ENCODE measurements at places on chromosomes 12 and 14.

DNA sequence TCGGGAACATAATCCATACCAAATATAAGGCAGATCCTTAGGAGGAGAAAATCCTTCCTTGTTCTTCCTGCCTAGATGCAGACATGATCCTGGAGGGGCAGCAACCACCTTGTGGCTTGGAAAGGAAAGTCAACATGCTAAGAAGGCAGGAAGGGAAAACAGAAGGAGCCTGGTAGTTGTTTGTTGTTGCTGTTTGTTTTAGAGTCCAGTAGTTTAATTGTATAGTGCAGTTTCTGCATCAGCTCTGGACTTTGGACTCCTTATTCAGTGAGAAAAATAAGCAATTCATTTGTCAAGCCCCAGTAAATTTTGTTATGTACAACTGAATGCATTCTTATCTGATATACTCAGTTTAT, 45.7 kb upstream of the APPL2 start:
- no peak for DNase-seq

GRCh38 chr12:126219139-126219538, 1153.9 kb downstream of the AACS start:
- DNase-seq = no peak

GRCh38 chr14:61643555-61643954, 51.8 kb upstream of the HIF1A start:
- DNase-seq = no peak

DNA sequence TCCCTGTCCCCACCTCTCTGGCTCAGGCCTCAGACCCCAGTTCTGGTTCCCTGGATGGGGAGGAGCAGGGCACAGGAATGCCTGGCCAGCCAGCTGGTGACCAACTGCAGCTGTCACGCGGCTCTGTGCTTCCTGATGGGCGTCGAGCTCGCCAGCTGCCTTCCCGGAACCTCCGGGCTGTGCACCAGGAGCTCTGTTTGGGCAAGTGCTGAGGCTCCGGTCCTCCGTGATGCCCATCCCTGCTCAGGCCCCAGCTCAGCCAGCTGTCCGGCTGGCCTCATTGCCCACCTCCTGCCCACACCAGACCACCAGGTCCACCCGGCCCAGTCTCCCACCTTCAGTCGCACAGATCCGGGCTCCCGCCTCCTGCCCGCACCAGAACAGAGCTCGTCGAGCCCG, 4.8 kb downstream of the IFFO1 start:
- no peak for DNase-seq

- DNase-seq = no peak
Measured at GRCh38 chr12:116174006-116174405, 103.5 kb downstream of the MED13L start.

DNA sequence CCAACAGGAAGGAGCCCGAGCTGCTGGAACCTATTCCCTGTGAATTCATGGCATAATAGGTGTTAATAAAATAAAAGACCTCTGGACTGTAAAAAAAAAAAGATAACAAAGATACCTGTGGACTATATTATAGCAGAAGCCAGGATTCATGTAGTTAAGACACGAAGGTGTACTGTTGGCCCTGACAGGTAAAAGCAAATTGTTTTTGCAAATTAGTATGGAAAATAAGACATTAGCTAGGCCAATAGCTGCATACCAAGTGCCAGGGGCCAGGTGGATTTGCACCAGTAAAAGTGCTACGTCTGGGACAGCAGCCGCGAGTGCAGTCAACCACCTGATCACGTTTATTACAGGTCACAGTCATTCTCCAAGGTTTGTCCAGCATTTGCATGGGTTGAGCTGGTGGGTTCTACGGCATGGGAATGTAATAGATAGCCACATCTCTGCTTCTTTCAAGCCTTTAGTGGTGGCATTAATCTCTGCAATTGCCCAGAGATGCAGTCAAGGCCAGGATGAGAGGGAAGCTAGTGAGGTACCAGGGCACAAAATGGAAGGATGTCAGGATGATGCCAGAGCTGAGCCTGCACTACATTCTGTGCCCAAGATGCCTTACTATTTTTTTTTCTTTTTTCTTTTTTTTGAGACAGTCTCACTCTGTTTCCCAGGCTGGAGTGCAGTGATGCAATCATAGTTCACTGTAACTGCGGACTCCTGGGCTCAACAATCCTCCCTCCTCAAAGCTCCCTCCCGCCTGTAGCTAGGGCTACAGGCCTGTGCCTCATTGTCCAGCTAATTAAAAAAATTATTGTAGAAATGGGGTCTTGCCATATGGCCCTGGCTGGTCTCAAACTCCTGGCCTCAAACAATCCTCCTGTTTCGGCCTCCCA, 26.3 kb downstream of the TNFAIP2 start:
- no peak for DNase-seq

GRCh38 chr12:77122661-77123060, 57.3 kb upstream of the E2F7 start:
- no peak for DNase-seq

DNA sequence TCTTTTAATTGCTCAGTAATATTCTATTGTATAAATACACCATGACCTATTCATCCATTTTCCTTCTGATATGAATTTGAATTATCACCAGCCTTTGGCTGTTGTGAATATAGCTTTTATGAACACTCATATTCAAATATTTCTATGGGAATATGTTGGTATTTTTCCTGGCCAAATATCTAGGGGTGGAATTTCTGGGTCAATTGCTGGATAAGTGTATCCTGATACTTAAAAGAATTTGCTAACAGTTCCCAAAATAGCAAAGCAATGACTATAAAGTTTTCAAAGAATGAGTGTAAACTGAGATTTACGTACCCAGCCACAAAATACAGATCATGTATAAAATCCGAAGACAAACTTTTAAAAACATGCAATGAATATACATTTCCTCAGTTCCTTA, 148.7 kb upstream of the CLEC14A start:
- no peak for DNase-seq

DNA sequence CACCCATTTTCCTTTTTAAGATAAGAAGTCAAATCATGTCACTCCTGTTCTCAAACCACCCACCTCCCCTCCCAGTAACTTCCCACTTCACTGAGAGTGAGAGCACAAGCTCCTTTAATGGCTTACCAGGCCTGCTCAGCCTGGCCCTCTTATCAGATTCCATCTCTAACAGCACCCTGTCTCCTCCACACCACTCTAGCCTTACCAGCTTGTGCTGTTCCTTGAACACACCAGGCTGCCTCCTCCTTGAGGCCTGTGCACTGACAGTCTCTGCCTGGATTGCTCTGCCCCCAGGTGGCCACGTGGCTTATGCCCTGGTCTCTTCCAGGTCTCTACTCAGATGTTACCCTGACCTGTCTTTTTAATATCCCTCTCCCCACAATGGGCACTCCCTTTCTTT, 40.1 kb upstream of the EVL start:
- DNase-seq = no peak

DNA sequence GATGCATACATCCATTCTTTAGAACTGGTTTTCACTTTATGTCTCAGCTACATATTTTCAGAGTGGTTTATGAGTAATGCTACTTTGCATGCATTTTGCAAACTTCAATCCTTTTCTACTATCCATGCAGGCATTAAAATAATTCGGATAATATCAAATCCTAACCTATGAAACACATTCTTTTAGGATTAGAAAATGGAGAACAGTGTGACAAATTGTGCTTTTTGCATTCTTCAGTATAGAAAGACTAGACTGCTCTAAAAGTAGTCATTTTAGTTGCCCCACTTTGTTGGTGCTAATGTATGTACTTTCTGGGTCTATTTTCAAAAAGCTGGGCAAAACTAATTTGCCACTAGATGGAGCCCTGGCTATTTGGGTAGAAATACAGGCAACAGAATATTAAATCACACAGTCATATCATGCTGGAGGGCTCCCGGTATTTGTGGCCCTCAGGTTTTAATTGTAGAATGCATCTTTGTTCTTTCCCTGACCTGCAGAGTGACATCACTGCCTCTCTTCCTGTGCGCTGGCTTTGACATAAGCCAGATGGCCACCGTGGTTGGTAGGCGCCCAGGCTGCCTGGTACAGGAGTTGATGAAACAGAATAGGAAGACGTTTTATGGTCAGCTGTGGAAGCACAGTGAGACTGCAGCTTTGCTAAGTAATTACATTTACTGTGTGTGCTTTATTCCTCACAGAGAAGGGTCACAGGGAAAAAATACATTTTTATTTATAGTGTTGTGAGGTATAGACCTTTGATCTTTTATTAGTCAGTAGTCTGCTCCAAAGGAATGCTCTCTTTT, 28.1 kb downstream of the MSRB3 start:
- DNase-seq = no peak

GRCh38 chr12:10027311-10027710, 3.2 kb upstream of the CLEC9A start:
- DNase-seq = no peak

DNA sequence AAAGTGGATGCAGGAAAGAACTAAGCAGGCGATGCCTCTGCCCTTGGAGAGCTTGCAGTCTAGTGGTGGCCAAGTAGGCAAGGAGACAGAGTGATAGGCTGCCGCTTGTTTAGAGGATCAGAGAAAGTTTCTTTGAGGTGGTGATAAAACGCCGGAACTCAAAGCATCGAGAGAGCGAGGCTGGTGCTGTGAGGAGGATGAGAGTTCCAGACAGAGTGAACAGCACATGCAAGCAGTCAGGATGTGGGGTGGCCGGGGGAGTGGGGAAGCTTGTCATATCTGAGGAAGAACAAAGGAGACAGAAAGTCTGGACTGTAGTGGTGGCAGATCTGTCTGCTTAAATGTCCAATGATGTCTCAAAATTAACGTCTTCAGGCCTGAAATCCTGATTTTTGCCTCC, 319.7 kb downstream of the SNAPC1 start:
- no peak for DNase-seq

All from effector memory CD8-positive, alpha-beta T cell (primary cell).